Hematopoietic multipotent progenitor cell treated with erythropoietin and hydrocortisone succinate and interleukin-3 and kit ligand, for 6 days (in vitro differentiated cells): ENCODE measurements at places on chromosomes 7 and 10.

GRCh38 chr10:89301232-89301631, 614 bp upstream of the IFIT2 start:
- peak; percentile 85 for DNase-seq

DNA sequence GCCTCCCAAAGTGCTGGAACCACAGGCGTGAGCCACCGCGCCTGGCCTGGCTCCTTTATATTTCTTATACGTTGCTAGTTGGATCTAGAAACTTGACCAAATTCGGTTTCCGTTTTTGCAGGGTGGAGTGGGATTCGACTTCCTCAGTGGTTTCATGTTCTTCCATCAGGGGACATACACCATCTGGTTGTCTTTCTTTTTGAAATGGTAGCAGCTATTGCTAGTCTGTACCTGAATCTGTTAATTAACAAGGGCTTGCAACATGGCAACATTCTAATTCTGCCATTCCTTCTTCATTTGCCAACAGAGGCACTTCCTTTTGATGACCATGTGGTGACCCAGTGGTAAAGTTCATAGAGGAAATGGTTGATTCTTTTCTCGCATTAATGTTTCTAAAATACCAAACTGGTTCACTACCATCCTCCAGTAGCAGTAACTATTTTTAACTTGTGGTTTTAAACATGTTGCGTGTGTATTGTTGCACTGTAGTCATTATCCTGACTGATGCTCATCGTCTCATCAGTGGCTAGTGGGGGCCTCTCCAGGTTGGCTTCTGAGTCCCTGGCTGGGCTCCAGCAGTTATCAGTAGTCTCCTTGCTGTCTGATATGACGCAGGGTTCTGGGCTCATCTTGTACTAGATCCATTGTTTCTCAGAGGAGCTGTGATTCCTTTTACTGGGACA, 159.2 kb downstream of the RGS10 start:
- no peak for DNase-seq

DNA sequence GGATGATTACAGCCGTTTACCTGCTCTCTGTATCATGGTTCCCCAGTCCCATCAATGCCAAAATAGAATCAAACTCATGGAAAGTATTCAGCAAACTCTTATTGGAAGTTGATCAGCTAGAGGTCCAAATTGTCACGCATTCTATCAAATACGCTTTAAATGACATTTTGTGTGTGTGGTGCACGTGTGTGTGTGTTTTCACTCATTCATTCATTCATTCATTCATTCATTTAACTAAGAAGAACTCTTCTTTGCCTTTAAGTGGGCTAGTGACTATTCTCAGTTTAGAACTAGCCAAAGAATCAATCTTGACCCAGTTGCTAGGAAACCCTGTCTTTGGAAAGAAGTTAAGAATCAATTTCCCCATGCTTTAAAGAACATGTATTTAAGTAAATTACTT, 102.8 kb downstream of the RTKN2 start:
- DNase-seq, result no peak

DNA sequence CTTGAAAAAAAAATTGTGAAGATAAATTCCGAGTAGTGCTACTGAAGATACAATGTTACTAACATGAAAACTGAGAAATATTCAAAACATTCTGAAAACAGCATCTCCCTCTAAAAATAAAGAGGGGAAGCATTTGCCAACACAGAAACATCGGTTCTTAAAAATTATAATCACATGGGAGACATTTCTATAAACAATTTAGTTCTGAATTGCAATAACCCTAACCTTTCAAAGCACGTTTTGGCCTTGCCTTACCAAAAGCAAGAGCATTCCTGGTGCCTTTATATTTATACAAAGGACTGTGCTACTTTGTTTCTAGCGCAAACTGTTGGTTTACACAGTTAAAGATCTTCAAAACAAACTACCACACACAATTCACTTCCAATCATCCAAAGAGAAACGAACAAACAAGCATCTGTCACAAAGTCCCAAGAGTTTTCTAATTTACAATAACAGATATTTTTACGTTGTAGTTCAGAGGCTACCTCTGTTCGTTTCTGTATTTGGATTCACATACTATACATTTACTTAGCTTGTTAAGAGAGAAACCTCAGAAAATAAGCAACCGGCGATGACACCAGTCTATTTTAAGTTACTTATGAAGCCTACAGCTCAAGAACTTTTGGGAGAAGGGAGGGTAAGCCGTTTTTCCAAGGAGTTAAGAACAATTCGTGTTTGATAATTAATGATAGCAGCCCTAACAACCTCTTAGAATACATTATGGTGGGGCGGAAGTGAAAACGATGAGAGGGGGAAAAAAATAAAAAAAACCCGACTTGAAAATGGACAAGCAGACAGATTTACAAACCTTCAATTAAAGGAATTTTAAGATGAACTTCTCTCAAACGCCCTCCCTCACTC, 1.3 kb downstream of the ABI1 start:
- peak; percentile 23 for DNase-seq

- DNase-seq, result no peak
Observed at GRCh38 chr7:116924741-116925140, 28.6 kb upstream of the ST7 start.

DNA sequence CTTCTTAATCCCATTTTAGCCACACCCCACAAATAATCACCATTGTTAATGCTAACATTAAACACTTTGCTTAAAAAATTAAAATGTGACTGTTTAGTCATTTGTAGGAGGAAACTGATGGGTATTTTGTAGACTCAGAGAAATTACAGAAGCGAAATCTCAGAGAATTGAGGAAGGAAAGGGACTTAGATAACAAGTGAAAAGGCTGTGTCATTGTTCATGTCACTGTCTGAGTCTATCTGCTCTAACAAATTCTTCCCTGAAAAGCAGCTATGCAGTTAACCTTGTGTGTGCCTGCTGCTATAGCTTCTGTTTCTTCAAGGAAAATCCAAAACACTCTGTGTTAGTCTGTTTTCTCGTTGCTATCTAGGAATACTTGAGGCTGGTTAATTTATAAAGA, 40.9 kb upstream of the PLXDC2 start:
- DNase-seq, result peak; percentile 72

- no peak for DNase-seq
Observed at GRCh38 chr7:121853307-121853706, 19.7 kb upstream of the PTPRZ1 start.

GRCh38 chr7:7858559-7858958, 110.0 kb upstream of the GLCCI1 start:
- no peak for DNase-seq

DNA sequence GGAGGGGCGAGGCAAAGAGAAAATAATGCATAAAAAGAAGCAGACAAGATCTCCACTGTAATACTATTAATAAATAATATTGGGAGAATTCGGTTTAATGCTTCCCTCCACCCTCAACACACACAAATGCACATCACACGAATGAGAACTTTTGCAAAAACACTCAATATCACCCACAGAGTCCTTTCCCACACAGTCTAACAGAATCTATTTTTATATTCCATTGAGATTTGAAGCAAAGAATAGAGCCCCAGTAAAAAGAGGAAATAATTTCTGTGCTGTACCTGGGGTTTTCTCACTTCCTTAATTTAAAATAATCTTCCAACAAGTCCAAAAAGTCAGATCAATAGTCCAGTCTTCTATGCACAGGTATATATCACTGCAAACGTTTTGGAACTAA, 17.0 kb downstream of the PIK3AP1 start:
- DNase-seq, result no peak

DNA sequence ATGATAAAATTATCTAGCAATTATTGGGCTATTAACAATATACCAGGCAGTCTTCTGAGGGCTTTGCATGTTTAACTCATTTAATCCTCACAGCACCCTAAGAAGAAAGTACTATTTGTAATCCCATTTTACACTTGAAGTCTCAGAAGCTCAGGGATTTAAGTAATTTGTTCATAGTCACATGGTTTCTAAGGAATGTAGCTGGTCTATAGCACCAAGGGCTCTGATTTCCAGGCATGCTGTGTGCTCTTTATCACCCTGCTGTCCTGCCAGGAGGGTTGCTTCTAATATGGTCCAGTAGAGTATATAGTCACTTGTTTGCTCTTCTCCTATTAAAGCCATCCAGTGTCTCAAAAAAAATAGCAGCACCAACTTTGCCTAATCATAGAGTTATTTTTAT, 417.2 kb downstream of the PLXDC2 start:
- no peak for DNase-seq

DNA sequence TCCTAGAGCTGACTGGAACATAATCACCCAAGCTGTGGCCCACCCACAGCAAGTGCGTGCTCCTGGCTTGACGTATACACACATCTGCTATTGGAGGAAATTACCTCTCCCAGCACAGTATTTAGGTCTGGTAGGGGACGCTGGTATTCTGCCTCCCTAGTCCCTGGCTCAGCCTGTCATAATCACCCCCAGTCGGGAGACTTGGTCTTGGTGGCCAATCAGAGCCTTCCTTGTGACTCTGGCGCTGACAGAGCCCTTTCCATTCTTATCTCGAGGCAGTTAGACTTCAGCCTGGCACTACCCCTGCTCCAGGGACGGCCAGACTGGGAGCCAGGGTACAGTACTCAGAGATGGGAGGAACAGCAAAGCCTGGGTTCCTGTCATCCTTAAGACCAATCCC, 14.3 kb upstream of the PRKAG2 start:
- DNase-seq, result no peak

- no peak for DNase-seq
Observed at GRCh38 chr7:3210531-3210930, 90.5 kb upstream of the SDK1 start.

GRCh38 chr10:66649626-66650025, 276.2 kb upstream of the LRRTM3 start:
- DNase-seq, result no peak

GRCh38 chr10:78910886-78911285, 157.9 kb upstream of the ZMIZ1 start:
- DNase-seq, result no peak

GRCh38 chr10:72593963-72594362, 31.9 kb downstream of the MICU1 start:
- DNase-seq, result peak; percentile 61

DNA sequence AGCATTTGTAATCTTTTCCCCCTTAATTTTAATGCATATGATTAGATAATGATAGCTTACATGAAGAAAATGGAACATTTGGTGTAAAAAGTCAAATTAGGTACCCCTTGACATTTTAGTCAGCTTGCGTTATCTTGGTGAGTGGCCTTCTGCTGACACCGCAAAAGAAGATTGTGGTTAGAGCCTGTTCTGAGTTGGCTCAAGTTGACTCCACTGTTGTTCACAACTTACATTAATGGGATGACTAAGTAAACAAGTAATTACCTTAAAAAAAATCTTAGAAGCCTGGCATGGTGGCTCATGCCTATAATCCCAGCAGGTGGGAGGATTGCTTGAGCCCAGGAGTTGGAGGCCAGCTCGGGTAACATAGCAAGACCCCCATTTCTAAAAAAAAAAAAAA, 24.2 kb downstream of the TRRAP start:
- no peak for DNase-seq

- peak; percentile 29 for DNase-seq
Observed at GRCh38 chr7:150586068-150586784, 19.0 kb downstream of the GIMAP4 start.

DNA sequence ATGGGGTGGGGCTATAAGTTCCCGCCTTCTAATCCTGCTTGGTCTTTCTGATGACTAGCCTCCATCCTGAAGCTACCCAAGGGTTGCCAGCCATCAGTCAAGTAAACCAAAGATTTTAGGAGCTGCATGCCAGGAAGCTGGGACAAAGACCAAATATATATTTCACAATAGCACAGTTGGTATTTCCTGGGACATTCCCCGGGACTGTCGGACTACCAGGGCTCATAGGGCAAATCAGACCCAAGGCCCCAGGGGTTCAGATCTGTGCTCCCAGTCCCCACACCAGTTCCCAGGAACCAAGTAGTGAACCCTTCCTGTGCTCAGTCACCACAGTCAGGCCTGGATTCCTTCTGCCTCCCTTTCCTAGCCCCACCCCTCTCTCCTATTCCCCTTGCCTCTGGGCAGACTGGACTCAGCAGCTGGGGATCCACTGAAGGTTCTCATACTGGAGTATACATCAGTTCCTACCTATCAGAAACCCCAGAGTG, 5.7 kb upstream of the CXCL12 start:
- no peak for DNase-seq

DNA sequence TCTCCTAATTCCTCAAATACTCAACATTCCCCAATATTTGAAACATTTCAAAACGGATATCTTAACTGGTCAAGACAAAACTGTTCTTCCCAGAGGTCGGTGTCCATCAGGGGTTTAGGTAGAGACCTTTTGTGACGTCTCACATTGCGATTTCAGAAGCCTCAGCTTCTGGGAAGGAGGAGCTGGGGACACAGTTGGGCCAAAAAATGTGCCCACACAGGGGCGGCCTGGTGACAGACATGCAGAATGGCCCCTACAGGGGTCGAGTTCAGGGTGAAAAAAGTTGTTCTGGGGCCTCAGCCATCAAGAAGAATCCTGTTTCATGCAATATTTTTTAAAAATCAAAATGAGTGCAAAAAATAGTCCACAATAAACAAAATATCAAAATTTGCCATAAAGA, 108.7 kb upstream of the PFKP start:
- DNase-seq, result no peak
